ENCODE measurements at places on chromosomes 12 and 14.

DNA sequence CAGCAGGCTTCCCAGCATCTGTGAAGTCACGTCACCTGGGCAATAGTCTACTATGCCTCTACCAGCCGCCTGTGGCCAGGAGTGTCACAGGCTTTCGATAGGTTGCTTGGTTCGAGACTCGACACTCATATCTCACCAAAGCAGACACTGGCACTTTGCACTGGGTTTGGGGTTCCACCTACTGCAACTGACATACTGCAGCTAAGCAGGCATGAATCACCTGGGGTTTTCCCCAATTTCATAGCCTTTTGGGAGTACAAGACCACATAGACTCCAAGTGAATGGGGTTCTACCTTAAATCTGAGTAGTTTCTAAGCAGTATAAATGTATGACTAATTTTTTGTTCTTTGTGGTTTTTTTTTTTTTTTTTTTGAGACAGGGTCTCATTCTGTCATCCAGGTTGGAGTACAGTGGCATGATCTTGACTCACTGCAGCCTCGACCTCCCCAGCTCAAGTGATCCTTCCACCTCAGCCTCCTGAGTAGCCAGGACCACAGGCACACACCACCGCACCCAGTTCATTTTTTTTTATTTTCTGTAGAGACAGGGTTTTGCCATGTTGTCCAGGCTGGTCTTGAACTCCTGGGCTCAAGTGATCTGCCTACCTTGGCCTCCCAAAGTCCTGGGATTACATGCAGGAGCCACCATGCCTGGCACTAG, 32.1 kb downstream of the DMAC2L start:
- DNase-seq: no peak

GRCh38 chr12:123621101-123621500, 12.4 kb downstream of the EIF2B1 start:
- DNase-seq: no peak

GRCh38 chr14:65846196-65846868, 433.8 kb downstream of the FUT8 start:
- DNase-seq: peak; percentile 48

DNA sequence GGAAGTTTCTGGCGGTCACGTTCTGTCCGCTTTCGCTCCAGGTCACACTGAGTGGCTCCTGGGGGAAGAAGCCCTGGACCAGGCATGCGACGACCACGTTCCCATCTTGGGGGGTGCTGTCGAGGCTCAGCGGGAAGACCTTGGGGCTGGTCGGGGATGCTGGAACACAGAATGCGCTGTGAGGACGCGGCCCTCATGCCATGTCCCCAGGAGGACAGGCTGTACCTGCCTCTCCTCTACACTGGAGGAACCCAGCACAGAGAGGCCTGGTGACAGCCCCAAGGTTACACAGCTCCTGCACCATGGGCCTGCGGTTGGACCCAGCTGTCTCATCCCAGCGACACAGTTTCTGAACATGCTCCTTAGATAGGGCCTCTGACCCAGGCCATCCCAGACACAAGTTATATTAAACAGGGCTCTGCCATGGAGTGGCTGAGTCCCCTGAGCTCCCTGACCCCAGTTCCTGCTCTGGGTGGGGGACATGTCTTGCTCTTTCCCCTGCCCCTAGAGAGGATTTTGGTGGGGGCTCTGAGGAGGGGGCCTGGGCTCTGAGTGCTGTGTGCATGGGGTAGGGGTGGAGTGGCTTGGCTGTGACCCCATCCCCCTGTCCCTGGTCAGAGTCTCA, 62.0 kb downstream of the TMEM121 start:
- DNase-seq: no peak

DNA sequence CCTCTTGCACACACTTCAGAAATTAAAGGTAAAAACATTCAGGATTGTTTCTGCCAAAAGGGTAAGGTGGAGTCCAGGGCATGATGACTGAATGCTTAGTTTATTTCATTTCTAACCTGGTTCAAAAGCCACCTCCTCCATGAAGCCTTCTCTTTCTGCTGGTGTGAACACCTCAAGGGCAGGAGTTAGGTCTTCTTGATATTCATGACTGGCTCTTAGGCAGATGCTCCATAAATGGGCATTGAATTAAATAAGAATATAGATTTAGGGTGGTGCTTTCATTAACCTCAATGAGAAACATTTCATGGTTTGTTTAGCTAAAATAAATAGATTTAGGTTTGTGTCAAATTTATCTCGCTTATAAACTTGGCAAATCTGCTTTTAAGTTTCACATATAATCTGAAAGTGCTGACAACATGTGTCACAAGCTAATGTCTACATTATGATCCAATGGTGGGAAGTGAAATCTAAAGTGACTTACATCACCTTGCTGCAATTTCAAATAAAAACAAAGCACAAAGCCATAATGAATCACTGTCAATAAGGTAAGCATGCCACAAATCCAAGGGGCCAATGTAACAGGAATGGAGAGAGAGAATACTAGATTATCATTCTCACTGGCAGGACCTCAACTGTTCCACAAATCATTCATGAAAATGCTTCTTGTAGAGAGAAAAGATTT, 72.7 kb upstream of the GRIP1 start:
- DNase-seq: no peak

GRCh38 chr12:111361717-111362576, 6.9 kb downstream of the PHETA1 start:
- no peak for DNase-seq

- no peak for DNase-seq
Observed at GRCh38 chr14:48586099-48586498, 910.7 kb upstream of the MDGA2 start.

GRCh38 chr14:29454026-29454693, 473.5 kb downstream of the PRKD1 start:
- no peak for DNase-seq

DNA sequence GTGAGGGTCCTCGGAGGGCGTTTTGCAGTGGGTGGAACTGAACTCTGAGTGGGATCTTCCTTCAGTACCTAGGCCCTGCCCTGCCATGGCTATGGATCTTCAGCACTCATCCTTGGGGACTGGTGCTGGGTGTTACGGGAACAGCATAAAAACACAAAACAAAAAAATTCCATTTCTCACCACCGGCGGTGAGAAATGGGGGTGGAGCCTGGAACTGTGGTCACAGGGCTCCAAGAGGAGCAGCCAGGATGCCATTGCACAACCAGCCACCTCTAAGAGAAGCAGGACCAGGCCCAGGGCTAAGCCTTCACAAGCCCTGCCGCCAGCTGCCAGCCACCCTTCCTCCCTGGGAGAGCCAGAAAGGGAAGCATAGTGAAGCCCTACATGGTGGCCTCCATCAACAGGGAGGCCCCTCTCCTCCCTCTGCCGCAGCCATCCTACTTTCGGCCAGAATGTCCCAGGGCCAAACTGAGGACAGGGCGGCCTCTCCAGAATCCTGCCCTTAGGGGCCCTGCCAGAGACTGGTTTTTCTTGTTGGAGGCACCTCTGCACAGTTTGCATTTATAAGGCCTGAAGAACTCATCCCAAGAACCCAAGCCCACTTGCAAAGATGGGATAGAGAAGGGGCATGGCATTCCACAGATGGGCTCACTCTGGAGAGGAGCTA, 76.5 kb downstream of the VCPKMT start:
- no peak for DNase-seq

GRCh38 chr12:124740691-124741137, 123.0 kb downstream of the SCARB1 start:
- no peak for DNase-seq

GRCh38 chr12:58918469-58918844, 1.8 kb downstream of the LRIG3 start:
- peak; percentile 20 for DNase-seq

DNA sequence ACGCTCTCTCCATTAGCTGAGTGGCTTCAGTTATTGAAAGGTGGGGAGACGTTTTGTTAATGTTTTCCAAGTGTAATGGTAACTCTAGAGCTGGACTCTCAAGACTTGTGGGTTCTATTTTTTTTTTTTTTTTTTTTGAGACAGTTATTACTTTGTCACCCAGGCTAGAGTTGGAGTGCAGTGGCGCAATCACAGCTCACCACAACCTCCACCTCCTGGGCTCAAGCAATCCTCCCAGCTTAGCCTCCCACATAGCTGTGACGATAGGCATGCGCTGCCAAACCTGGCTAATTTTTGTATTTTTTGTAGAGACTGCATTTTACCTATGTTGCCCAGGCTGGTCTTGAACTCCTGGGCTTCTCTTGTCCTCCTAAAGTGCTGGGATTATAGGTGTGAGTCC, 26.2 kb downstream of the ATF1 start:
- DNase-seq: no peak

DNA sequence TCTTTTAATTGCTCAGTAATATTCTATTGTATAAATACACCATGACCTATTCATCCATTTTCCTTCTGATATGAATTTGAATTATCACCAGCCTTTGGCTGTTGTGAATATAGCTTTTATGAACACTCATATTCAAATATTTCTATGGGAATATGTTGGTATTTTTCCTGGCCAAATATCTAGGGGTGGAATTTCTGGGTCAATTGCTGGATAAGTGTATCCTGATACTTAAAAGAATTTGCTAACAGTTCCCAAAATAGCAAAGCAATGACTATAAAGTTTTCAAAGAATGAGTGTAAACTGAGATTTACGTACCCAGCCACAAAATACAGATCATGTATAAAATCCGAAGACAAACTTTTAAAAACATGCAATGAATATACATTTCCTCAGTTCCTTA, 148.7 kb upstream of the CLEC14A start:
- no peak for DNase-seq

DNA sequence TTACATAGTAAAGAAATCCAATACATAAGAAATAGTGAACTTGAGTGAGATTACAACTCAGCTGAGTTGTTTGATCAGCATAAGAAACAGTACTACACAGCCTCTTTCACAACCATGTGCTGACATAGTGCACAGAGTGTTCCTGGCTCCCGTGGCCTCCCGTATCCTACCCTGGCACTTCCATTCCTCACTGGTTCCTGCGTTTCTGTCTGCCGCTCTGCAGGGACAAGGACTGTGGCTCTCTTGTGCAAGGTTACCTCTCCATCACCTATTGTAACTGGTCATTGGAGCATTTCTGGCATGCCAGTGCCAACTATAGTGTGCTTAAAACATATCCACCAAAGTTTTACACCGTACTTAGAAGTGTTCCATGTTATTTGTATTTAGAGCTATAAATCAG, 46.3 kb upstream of the PCED1B start:
- DNase-seq: no peak

- DNase-seq: no peak
Observed at GRCh38 chr14:93319494-93319893, 13.3 kb downstream of the BTBD7 start.

DNA sequence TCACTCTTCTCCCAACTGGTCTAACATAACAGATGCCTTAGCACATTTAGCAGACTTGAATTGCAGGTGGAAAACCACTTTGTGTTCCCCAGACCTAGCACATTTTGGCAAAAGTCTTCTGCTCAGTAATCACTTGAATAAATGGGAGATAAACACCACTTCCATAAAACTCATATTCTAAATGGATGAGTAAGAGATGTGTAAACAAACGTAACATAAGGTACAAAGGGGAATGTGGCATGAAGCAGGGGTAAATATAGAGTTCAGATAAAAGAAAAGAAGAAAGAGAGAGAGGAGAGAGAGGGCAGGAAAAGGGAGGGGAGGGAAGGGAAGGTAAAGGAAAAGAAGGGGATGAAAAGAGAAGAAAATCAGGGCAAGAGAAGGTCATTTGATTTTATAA, 17.0 kb upstream of the KERA start:
- DNase-seq: peak; percentile 8

GRCh38 chr12:124100572-124101178, 127.7 kb downstream of the ZNF664 start:
- no peak for DNase-seq

- DNase-seq: no peak
Observed at GRCh38 chr14:67957946-67958345, 138.4 kb downstream of the RAD51B start.

- no peak for DNase-seq
Observed at GRCh38 chr12:96495841-96496545, 6.6 kb downstream of the CFAP54 start.

DNA sequence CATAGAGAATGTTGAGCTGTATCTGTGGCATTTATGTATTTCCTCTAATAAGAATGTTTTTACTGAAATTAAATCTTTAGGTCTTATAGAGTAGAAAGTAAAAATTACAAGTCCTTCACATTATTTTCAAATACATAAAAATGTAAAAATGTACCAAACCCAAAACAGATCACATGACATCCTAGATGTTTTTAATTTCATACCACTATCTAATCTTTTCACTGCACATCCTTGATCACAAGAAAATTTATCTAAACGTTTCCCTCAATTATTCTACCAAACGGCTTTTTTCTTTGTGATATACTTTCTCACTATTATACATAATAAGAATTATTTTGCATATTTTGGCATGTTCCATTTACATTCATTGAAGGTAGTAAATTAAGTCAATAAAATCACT, 18.3 kb downstream of the SGPP1 start:
- DNase-seq: no peak

DNA sequence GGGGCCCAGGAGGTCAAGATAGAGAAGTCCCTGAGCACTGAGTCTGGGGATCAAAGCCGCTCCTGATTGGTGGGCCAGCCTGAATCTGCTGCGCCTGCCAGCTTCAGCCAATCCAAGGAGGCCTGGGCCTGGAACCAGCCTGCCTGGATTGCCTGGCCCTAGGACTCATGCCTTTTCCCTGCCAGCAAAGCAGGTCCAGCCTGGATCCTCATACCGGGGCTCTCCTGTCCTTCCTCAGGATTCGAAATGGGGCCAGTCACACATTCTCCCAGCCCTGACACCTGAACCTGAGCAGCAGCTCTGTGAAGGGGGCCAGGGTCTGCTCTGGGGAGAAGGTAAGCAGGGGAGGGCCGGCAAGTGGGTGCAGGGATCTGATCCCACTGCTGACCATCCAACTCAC, 81.9 kb downstream of the NINJ2 start:
- no peak for DNase-seq

DNA sequence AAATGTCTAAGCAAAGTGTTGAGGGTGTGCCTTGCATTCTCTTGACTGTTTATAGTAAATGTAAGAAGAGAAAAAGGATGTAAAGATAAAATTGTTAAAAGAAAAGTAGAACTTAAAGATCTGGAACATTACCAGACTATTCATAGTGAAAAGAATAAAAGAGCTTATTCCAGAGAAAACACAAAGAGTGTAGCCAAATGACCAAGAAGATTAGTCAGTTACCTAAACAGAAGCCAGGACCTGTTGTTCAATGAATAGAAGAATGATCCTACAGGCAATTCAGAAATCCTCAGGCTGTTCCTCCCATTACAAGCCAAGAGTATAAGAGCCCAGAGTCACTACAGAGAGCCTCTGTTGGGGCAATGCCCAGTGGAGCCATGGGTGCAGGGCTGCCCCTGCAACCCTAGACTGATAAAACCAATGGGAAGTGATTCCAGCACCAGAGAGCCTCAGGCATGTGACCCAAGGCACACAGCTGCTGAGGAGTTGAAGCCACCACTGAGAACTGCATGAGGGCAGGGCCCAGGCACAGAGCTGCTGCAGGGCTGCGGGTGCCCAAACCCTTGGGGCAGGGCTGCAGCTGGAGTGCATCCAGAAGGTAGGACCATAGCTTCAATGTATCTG, 91.1 kb upstream of the SLC38A4 start:
- no peak for DNase-seq

DNA sequence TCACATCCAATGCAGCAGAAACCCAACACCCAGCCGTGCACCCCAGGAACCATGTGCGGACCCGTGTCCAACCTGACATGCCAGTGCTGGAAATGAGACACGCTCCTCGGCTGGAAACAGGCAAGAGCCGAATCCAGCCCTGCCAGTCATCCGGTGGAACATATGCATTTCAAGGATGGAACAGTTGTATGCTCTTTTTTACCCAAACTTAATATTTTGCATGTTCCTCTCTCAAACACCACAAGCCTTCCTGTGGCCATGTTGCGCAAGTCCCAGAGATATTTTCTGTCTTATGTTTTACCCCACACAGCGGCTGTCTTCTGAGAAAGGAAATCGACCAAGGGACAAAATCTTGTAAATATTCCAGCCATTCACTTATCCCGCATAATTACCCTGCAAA, 196.9 kb downstream of the BCL11B start:
- no peak for DNase-seq

Data from NCI-H1092 treated with DMSO at 0.1 percent for 48 hours (cell line).